ENCODE measurements at places on chromosomes 5 and 9.

- no peak for DNase-seq
Observed at GRCh38 chr9:134533850-134534588, 107.6 kb upstream of the COL5A1 start.

GRCh38 chr5:166329149-166329800, 1962.2 kb upstream of the WWC1 start:
- DNase-seq = no peak

DNA sequence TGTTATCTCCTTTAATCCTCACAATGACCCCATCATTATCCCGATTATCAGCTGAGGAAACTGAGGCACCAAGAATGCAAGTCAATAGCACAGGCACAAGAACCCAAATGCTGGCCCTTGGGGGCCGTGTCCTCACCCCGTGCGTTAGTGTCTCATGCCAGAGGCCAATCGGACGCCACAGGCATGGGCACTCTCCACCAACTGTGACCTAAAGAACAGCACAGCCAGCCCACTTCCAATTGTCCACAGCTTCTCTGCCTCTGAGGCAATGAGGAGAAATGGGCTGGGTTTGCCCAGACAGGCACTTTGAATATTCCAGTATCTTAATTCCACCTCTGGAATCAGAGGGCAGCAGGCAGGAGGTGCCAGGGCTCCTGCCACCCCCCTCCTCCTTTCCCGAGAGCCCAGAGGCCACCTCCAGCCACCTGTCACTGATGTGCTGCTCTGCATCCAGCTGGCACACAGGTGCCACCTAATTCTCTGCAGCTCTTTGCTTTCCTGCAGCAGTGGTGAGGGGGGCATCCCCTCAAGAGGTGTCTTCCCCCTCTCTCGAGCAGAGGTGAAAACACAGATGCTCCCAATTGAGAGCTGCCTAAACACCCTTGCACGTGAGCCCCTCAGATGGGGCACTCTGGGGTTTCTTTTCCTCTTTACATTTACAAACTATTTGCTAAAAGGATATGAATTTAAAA, 107.5 kb downstream of the ROR2 start:
- peak; percentile 61 for DNase-seq

DNA sequence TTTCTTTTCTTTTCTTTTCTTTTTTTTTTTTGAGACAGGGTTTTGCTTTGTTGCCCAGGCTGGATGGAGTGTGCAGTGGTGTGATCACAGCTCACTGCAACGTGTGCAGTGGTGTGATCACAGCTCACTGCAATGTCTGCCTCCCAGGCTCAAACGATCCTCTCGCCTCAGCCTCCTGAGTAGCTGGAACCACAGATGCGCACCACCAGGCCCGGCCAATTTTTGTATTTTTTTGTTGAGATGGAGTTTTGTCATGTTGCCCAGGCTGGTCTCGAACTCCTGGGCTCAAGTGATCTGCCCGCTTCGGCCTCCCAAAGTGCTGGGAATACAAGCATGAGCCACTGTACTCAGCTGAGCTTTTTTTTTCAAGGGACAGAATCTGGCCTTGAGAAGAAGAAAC, 36.8 kb upstream of the TJP2 start:
- DNase-seq = no peak

DNA sequence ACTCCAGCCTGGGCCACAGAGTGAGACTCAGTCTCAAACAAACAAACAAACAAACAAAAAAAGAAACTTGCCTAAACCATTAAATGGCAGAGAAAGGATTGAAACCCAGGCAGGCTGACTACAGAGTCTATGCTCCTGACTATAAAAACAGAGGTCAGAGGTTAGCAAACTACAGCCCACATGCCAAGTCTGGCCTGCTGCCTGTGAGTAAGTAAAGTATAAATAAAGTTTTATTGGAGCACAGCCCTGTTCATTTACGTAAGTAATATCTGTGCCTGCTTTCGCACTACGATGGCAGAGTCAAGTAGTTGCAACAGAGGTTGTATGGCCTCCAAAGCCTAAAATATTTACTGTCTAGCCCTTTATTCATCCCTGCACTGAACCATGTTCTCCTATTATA, 11.6 kb downstream of the POLR1E start:
- no peak for DNase-seq

DNA sequence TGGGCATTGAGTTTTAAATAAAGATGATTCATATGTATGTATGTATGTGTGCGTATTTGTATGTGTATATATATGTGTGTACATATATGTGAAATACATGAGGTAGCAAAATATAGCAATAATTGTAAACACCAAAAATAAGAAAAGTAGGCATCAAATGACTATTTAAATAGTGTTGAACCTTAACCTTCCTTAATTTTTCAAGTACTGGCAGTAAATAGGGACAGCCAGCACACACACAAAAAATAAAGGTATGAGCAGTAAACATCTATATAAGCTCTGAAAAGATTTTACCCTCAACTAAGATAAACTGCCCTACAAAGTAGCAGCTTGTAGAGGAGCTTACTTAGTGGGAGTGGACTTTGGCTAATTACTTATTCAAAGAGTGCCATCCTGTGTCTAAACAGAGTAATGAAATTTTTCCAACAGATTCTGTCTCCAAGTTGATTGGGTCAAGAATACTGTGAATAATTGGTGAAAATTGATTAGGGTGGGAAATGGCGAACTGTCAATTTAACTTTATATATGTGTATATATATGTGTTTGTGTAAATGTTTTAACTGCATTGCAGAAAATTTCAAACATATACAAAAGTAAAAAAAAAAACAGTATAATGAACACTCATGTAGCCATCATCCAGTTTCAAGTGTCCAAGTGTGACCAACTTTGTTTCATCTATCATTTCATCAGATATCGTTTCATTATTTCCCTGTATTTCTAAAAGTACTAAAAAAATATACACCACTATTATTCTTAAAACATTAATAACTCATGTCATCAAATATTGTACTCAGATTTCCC, 2.0 kb upstream of the ADAMTS6 start:
- DNase-seq = peak; percentile 88

- DNase-seq = no peak
Observed at GRCh38 chr9:78348848-78349247, 51.9 kb downstream of the PSAT1 start.

- peak; percentile 57 for DNase-seq
Observed at GRCh38 chr9:131395157-131396098, 1.5 kb downstream of the PRRC2B start.

- DNase-seq = peak; percentile 64
Observed at GRCh38 chr5:133461796-133462516, 150.4 kb downstream of the FSTL4 start.

- DNase-seq = no peak
Observed at GRCh38 chr5:84695330-84695729, 310.6 kb upstream of the EDIL3 start.

- DNase-seq = no peak
Observed at GRCh38 chr5:92544596-92544995, 1036.4 kb downstream of the NR2F1-AS1 start.

DNA sequence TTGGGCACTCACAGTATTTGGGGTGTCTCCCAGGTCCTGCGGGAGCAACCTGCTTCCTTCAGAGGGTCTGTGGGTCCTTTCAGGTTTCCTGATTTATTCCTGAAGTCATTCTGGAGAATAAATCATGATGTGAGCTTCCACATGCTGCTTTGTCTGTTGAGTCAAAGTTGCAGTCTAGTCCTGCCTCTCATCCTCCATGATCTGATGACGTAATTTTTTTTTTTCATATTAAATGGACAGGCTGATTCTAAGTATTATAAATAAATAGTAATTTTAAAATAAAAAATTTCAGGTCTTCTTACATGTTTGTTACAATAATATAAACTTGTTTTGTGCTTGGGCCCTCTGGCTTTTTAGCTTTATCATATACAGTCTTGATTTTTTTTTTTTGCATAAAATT, 26.3 kb upstream of the RIOK2 start:
- no peak for DNase-seq

- peak; percentile 43 for DNase-seq
Observed at GRCh38 chr9:2253636-2254580, 238.8 kb downstream of the SMARCA2 start.

DNA sequence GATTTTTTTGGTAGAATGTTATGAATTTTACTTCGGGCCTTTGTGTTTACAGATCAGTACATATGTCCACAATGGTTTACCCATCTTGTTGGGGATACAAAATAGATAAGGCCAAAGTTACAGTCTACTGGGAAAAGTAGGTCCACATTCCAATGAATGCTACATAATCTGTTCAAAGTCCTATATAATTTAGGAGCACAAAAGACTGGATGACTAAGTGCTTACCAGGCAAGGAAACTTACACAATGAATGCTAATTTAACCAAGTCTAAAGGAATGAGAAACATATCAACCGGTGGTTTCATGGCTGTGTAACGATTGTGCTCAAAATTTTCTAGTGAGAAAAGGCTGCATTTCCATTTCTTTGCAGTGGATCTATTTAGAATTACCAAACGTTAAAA, 97.4 kb upstream of the TRPM3 start:
- no peak for DNase-seq

GRCh38 chr5:137501846-137502406, 2.8 kb upstream of the SPOCK1 start:
- no peak for DNase-seq

GRCh38 chr5:41695920-41696582, 174.2 kb downstream of the OXCT1 start:
- DNase-seq = peak; percentile 63

DNA sequence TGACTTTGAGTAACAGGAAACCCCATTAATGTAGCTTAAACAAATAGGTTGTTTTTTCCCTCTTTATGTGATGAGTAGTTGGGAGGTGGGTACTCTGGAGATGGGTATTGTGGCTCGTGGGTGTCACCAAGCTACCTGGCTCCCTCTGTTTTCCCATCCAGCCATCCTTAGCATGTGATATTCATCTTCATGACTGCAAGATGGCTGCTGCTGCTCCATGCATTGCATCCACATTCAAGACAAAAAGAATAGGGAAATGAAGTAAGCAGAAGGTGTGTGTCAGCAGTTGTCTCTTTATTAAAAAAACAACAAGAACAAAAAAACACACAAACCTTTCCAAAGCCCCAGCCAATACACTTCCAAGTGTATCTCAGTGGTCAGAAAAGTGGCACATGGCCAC, 6.5 kb upstream of the ARHGAP26 start:
- no peak for DNase-seq

DNA sequence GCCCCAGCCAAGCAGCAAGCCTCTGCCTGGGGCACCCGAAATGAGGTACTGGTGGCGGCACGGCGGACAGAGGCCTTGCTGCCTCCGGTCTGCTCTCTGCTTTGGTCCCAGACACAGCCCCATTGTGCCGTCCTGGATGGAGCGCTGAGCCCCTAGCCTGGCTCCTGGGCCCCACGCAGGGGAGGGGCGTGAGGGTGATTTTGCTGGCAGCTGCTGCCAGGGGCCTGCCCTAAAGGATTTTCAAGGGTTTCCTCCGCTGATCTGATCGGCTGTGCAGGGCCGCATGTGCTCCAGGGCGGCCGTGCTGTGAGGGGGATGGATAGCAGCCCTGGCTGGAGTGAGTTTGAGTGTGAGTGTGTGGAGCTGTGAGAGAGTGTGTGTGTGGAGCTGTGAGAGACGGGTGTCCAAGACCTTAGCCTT, 1.3 kb downstream of the GPSM1 start:
- DNase-seq = no peak

- DNase-seq = no peak
Observed at GRCh38 chr5:169576181-169576598, 7.4 kb upstream of the SPDL1 start.

- DNase-seq = no peak
Observed at GRCh38 chr9:106829666-106830408, 33.1 kb upstream of the ZNF462 start.

DNA sequence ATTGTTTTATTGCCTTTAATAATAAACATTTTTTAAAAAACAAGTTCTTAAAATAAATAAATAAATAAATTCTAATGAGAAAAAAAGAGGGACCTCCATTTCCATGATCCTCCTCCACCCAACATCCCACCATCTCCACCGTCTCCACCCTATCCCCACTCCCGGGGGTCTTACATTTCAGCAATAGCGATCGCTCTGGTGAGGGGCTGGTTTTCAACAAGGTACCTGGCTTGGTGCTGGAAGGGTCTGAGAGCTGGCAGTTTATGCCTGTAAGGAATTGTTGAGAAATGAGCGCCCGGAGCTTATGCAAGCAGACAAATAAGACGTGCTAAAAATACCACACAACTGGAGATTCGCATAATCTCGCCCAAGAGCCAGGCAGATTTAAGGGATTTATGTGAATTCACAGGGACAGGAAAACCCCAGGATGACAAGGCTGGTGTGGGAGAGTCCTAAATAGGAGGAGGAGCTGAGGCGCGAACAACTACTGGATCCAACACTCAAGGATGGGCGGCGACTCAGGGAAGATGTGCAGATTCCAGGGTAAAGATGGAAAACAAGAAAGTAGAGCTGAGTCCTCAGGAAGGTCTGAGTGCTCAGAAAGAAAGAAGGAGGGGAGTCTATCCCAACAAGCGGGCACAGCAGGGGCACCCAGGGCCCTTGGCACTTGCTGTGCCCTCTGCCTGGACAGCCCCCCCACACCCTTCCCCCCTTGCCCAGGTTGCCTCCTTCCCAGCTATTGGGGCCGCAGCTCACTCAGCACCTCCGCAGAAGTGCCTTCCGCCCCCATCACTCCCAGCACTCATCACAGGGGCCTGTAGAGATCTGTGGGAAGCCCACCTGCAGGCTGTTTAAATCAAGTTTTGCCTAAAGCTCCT, 27.0 kb downstream of the TRIM14 start:
- DNase-seq = no peak
